Choroid plexus epithelial cell (primary cell): ENCODE measurements at places on chromosomes 1 and 21.

DNA sequence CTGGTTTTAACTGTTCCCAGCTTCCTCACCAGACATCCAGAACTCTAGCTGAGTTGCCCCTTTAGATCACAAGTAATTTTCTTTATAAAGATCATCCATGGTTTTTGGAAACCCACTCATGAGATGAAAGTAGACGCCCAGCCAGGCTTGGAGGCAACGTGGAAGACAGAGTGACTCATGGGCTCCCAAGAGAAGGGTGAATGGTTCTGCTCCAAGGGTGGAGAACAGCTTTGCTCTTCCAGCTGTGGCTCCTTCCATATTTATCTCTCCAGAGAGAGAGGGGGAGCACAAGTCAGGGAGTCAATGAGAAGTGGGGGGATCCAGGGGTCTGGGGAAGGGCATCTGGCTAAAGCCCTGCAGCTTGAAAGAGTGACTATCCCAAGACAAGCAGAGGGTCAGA lies 13.8 kb downstream of the FAM78B start:
- no peak for DNase-seq

- peak; percentile 92 for DNase-seq
Measured at GRCh38 chr21:34029743-34030528, 43.4 kb upstream of the MRPS6 start.

DNA sequence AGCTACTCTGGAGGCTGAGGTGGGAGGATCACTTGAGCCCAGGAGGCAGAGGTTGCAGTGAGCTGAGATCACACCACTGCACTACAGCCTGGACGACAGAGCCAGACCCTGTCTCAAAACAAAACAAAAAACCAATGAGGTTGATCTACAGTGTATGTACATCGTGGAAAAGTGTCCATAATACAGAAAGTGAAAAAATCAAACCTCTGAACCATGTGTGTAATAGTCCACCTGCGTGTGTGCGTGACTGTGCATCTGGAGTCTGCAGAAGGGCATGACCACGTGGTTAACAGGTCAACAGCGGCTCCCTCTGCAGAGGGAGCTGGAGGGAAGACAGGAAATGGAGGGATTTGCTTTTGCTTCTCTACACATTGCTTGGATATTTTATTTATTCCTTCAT lies 32.4 kb upstream of the ENO1 start:
- DNase-seq: peak; percentile 55

GRCh38 chr21:43881283-43881682 lies 16.3 kb downstream of the AGPAT3 start:
- DNase-seq: no peak

GRCh38 chr1:245771511-245772281 lies 616.9 kb downstream of the KIF26B start:
- DNase-seq: peak; percentile 97

DNA sequence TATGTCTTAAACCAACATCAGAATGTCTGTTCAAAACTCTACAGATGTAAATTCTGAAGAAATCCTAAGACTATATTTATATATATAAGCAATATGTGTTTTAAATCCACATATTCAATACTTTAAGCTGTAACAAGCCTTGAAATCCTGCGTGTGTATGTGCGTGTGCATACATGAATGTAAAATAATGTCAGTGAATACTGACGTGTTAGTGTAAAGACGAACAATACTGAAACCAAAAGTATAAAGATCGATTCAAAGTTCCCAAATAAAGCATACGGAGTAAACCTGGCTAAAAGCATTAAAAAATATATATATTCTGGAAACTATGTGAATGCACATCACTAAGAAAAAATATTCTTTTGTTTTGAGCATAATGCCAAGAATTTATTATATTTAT lies 668.6 kb upstream of the NCAM2 start:
- no peak for DNase-seq

DNA sequence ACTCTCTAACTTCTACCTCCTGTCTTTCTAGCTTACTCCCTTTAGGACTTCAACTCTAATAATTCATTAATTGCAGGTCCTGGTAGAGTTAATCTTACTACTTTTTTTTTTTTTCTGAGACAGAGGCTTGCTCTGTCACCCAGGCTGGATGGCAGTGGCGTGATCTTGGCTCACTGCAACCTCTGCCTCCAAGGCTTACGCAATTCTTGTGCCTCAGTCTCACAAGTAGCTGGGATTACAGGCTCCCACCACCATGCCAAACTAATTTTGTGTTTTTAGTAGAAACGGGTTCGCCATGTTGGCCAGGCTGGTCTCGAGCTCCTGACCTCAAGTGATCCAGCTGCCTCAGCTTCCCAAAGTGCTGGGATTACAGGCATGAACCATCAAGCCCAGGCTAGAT lies 15.7 kb downstream of the BTBD8 start:
- DNase-seq: no peak

GRCh38 chr1:14300991-14301703 lies 297.3 kb upstream of the KAZN start:
- DNase-seq: no peak

- DNase-seq: no peak
Measured at GRCh38 chr1:30310966-30311742, 412.2 kb downstream of the MATN1 start.

DNA sequence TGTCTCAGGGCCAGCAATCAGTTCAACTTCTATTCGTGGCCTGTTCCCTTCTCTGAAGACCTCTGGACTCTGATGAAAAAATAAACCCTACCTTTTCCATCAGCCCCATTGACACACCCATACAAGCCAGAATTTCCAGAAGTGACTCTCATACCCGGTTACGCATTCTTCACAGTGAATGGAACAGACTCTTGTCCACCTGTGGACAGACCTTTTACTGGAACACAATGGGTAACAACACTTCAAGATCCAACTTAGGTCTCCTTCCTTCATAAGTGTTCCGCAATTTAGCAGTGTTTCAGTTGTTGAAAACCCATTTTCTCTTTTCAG lies 2.6 kb upstream of the NPL start:
- no peak for DNase-seq

- DNase-seq: peak; percentile 10
Measured at GRCh38 chr1:180577361-180577760, 18.6 kb downstream of the OVAAL start.

- no peak for DNase-seq
Measured at GRCh38 chr1:225843426-225843795, 33.5 kb downstream of the EPHX1 start.

DNA sequence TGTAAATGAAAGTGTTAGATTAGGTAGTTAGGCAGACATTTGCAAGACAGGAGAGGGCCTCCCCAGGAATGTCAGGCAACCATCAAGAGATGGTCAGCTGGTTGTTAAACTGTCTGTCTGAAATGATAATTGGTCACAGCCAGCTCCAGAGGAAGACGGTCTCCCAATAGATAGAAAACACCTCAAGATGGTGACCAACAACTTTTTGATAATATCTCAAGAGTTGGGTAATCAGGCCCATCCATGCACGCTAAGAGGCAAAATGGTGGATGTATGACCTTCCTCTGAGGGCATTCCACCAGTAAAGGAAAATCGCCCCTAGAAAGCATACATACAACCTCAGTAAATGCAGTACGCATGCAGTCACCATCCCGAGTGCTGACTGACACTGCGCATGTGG lies 118.2 kb downstream of the MAP3K21 start:
- no peak for DNase-seq

- DNase-seq: no peak
Measured at GRCh38 chr1:154993572-154994268, at the start of gene LENEP. Gene LENEP, plus strand, starts transcription at chr1:154993586. Its CDS starts 22 bp downstream, at chr1:154993608.

DNA sequence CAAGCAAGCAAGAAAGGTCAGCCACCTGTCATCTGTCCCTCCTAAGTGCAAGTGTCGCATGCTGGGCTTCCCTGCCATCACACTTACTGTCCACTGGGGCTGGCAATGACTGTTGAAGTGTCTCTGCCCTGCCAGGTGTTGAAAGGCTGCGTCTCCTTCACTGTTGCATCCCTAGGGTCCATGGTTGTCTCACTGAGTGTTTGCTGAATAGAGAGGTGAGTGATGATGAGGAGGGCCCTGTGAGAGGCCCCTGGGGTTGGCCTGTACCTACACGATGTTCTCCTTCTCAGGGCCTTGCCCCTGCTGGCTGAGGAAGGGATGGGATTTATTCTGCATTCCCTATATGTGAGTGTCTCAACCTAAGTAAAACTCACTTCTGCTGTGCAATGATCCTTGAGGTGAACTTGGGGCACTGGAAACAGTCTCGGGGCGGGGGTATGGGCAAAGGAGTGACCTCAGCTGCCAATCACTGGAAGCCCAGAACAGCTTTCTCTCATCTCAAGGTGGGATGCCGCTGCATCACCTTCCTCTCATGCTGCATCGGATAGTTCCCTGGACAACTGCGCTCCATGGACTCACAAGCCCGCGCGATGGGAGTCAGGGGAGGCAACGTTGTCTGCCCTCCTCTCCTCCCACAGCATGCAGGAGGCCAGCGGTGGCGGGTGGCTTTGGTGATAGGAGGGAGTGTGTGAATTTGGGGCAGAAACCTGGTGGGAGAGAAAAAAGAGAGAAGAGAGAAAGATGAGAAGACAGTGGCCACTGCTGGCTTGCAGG lies 35.8 kb upstream of the SOX13 start:
- DNase-seq: no peak

- no peak for DNase-seq
Measured at GRCh38 chr21:26641062-26641461, 68.0 kb upstream of the CYYR1 start.

- no peak for DNase-seq
Measured at GRCh38 chr21:43771199-43771675, 4.9 kb downstream of the CSTB start.

- DNase-seq: peak; percentile 92
Measured at GRCh38 chr1:8015036-8015808, 10.9 kb downstream of the ERRFI1 start.

- no peak for DNase-seq
Measured at GRCh38 chr1:172340520-172340919, 80.0 kb upstream of the C1orf105 start.

GRCh38 chr1:207335695-207336363 lies 14.4 kb downstream of the CD55 start:
- no peak for DNase-seq

DNA sequence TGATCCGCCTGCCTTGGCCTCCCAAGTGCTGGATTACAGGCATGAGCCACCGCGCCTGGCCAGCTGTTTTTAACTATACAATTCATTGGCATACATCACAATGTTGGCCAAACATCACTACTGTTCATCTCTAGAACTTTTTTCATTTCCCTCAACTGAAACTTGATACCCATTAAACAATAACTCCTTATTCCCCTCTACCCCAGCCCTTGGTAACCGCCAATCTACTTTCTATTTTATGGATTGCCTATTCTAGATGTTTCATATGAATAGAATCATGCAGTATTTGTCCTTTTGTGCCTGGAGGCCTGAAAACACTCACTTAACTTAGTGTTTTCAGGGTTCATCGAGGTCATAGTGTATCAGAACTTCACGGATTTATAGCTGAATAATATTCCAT lies 16.2 kb downstream of the BTF3L4 start:
- DNase-seq: no peak
